ENCODE measurements at places on chromosomes 5 and 9.
A peak's percentile ranks its signal among the peaks of the same experiment; 100 is the strongest.

DNA sequence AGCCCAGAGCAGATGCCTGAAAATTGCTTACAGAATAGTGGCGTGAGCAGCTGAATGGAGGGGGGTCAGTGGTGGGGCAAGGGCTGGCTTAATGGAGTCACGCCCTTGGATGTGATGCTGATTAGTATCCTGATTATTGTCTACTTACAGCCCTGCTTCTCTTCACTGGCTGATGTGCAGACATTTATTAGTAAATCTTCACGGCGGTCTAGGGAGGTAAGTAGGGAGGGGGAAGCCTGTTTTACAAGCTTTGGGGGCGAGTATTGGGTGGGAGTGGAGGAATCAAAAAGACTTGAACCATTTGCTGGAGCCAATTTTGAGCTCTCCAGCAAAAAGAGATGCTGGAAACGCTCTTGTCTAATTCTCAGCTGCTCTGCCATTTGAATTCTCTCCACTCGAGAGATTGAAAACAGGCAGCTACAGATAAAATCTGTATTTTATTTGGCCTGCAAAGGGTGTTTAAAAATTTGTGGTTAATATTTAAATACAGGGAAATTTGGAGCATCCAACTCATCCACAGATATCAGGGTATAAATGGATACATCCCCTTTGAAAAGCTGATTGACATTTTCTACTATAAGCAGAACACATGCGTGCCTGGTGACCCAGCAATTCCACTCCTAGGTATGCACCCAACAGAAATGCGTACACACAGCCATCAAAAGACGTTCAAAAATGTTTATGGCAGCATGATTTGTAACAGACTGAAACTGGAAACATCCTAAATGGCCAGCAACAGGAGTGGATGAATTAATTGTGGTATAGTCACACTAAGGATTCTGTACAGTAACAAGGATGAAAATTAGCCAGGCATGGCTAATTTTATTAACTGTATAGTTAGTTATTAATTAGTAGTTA is 19.5 kb upstream of the ALDH1B1 start:
- DNase-seq = no peak

GRCh38 chr5:151660616-151661495 is 25.9 kb downstream of the SPARC start:
- no peak for DNase-seq

GRCh38 chr5:170985486-170985885 is 123.7 kb downstream of the RANBP17 start:
- DNase-seq = no peak

DNA sequence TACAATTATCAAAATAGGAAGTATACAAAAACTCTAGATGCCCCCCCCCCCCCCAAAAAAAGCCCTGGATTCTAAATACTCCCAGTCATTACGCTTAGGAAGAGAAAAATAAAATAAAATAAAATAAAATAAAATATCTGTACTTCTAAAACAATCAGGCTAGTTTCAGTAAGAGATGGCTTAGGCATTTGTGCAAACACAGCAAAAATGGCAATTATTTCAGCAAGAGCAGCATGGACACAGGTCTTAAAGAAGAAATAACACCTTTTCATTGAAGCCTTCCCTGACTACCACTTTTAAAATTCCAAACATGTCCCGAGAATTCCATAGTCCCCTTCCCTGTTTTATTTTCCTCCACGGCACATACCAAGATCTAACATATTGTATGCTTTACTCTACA is 218.6 kb upstream of the POU5F2 start:
- DNase-seq = no peak

DNA sequence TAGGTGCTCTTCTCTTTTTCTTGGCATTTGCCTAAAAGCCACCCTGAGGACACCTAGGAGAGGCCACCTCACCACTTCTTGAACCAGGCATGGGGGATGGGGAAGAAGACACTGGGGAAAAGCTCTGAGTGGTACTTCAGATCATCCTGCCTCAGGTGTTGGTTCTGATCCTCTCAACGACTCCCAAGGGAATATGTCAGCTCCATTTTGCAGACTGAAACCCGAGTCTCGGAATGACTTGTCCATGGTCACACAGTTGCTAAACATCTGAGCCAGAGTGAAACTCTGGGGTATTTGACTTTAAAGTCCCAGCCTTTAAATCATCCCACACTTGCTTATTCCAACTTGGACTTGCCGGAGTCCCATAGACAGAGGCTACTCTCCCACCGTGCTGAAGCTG is 120.6 kb upstream of the GABRP start:
- no peak for DNase-seq

DNA sequence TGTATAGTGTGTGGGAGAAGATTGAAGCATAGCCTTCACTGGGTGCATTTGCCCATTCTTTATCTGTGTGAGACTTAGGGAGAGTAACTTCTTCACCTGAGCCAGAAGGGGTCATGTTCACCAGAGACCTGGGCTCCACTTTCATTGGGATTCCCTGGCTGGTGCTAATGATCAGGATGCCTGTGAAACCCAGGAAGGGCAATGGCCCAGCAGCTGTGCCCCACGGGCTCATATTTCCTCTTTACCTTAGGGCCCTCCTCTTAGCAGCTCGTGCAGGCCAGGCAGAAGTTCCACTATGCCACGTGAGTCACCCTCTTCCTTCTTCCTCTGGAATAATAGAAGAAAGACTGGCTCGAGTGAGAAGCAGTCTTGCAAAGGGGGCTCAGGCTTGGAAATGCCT is 5.0 kb downstream of the PPARGC1B start:
- peak; percentile 26 for DNase-seq

DNA sequence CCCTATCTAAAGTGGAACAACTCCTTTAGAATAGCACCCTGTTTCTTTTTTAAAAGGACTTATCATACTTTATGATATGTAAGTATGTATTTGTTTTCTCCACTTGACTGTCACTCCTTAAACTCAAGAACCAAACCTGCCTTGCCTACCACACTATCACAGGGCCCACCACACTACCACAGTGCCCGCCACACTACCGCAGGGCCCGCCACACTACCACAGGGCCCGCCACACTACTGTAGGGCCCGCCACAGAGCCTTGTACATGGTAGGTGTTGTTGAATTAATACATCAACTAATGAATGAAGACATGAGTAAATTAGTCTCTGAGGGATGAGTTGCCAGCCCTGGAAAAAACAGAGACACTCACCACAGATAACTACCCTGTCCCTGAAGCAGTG is 18.0 kb downstream of the SLC31A2 start:
- no peak for DNase-seq

DNA sequence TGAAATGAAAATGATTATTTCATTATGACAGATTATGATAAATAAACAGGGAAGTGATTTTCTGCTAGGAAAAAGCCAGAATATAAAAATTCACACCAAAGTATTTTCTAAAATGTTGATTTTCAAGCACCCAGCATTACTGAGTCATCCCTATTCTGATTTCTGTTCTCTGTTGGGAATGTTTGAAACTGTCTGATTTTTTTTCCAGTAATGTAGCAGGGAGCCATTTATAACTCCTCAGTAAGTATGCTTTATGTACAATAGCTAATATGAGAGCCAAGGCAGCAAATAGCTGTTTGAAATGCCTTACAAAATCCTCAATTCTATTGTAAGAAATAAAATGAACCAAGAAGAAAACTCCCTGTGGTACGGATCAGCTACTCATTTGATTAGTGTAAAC is 471.7 kb upstream of the TYRP1 start:
- DNase-seq = no peak

DNA sequence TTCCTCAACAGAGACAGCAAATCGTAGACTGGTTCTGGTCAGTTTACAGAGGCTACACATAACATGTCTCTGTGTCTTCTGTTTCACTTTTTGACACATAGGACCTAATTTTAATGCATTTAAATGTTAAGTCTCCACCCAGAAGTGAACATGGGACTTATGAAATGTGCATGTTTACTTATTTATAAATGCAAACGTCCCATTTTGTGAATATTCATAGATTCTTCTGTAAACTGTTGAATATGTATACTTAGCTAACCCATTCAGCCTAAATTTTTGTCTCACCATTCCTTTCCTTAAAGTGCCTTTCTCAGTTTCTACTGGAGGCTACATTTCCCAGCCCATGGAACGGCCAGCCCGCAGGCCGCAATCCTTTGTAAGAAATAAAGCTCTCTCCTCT is 137.2 kb downstream of the PLCXD3 start:
- no peak for DNase-seq

DNA sequence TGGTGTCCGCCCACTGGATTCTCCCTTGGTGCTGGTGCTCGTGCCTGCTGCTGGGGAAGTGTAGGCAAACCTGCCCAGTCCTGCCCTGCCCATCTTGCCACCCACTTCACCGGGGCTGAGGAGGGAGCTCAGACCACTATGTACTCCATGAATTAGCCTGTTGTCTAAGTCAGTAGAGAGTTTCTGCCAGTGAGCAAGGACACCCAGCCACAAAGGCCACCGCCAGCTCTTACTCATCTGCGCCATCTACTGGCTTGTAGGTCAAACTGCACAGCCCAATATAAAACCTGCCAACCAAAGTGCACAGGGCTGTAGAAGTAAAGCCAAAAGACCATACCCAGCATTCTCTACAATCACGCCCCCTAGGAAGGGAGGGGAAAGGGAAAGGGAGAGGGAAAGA is 102.3 kb downstream of the GLIS3 start:
- no peak for DNase-seq

- DNase-seq = peak; percentile 82
Observed at GRCh38 chr5:93596676-93597490, 13.9 kb downstream of the NR2F1 start.

- DNase-seq = peak; percentile 71
Observed at GRCh38 chr9:136619742-136620440, 42.8 kb upstream of the EGFL7 start.

DNA sequence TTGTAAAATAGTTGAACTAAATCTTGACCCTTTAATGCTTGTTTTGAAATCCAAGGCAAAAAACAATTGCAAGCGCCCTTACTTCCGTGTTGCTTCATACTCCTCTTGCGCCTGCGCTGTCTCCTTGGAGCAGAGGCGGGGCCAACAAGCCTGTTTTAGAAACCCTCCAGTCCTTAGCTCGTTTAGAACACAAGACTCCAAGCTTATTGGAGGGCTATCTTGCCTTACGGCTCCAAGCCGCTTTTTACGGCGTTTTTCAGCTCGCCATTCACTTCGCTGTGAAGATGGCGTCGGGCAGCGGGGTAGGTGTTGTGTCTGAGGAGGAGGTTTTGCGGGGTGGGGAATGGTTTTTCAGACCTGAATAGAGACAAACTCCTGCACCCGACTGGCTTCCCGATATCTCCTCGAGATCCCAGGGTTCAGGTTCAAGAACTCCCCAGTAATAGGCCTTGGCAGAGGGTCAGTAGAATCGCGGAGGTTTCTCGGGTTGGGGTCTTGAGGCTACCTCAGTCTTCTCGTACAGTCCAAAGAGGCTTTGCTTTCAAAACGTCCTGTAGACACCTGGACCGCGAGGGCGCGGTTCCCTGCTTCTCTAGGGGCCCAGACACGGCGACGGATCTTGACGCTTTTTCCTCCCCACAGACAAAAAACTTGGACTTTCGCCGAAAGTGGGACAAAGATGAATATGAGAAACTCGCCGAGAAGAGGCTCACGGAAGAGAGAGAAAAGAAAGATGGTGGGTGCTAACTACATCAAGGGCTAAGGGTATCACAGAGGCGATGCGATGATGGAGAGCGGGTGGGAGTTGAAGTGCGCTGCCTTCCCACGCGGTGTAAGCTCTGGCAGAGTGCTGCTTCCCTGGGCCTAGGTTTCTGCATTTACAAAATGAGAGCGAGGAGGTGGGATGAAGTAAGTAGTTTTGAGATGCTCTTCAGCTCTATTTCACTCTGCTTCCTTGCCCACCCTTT is at the start of gene ZMAT2:
TSS of gene ZMAT2 (plus strand) at position 271 of the 968 bp plus-strand sequence. CDS start at position 285, 14 bp downstream.
- DNase-seq = peak; percentile 98

- no peak for DNase-seq
Observed at GRCh38 chr5:14593326-14594021, 11.9 kb downstream of the OTULINL start.

- no peak for DNase-seq
Observed at GRCh38 chr5:65213921-65214525, 267.7 kb downstream of the ADAMTS6 start.

DNA sequence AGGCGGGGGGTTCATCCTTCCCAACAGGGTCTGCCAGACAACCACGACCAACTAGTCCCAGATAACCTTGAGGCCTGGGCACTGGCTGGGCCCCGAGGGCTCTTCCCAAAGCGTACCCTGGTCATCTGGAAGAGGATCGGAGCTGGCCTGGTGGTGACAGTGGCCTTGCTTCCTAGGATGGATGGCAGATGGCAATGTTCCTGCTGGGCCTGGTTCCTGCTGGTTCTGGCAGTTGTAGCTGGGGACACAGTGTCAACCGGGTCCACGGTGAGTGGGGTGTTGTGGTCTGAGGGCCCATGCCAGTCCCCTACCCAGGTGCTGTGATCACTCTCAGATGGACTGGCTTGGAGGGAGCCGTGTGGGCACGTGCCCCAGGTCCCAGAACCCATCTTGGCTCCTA is 2.0 kb downstream of the ADAMTSL2 start:
- DNase-seq = no peak

DNA sequence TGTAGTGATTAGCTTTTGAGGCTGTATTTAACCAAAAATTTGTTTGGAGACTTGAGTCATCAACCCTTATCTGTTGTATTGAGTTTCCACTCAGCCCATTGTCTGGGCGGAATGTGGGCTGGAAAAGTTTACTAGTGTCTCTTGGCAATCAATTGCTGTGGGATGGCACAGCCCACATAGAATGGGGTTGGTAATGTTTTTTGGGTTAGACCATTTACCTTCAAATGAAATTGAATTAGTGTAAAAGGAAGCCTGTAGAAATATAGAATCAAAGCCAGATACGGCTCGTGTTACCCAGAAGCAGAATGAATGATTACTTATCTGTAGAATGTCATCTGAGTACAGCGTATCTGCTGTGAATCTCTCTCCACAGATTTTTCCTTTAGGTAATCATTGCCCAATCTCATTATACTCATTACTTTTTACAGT is 142.9 kb downstream of the AOPEP start:
- no peak for DNase-seq

DNA sequence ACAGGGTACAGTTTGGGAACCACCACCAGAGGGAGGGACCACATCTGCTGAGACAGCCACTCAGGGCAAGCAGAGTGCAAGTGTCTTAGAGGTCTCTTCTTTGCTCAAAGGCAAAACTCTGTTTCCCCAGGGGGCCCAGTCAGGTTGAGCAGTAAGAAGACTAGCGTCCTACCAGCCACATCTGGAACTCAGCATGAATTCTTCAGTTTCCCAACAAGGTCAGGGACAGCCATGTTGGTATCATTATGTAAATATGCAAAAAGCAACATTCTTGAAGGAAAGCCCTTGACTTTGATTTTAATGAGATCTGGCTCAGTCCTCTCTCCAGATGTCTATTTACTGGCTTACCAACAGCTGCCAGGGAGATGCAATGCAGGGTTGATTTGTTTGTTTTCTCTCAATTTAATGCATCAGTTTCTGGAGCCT is 46.7 kb downstream of the TGFBI start:
- no peak for DNase-seq

DNA sequence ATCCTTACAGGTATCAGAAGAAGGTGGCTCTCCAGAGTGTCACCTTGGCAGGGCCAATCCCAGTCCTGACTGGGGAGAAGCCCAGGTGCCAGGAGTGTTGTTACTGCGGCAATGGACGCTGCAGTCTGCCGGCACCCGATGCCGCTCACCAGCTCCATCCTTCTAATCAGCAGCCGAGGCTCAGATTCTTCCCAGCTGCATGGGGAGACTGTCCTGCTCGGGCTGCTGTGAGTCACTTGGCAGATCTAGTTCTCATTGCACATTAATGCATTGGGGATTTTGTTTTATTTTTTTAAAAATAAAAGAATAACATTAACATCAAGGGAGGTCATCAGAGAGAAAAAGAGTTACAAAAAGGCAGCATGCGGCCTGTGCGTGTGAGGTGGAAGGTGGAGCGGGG is 115.8 kb downstream of the MTX3 start:
- no peak for DNase-seq
